ENCODE measurements at places on chromosomes 6 and 20.

GRCh38 chr20:54576518-54576917 lies 101.1 kb downstream of the DOK5 start:
- no peak for DNase-seq

GRCh38 chr6:39885691-39886090 lies 48.6 kb downstream of the MOCS1 start:
- DNase-seq = no peak

GRCh38 chr20:49367113-49367512 lies 89.3 kb upstream of the ZNFX1 start:
- no peak for DNase-seq

DNA sequence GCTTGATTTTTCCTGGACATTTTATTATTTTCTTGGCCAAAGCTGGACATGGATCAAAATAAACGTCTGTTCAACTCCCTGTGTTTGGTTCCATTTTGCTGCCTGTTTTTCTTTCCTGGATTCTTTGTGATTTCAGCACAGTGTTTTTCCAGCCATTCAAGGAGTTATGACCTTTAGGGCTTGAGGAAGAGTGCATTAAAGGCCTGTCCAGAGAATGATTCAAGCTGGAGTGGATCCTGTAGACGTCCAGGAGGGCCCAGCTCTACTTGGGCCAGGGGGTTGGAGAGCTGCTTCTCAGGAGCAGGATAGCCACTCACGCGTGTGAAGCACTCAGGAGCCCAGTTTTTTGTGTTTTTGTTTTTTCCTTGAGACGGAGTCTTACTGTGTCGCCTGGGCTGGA lies 56.5 kb upstream of the IER3 start:
- no peak for DNase-seq

DNA sequence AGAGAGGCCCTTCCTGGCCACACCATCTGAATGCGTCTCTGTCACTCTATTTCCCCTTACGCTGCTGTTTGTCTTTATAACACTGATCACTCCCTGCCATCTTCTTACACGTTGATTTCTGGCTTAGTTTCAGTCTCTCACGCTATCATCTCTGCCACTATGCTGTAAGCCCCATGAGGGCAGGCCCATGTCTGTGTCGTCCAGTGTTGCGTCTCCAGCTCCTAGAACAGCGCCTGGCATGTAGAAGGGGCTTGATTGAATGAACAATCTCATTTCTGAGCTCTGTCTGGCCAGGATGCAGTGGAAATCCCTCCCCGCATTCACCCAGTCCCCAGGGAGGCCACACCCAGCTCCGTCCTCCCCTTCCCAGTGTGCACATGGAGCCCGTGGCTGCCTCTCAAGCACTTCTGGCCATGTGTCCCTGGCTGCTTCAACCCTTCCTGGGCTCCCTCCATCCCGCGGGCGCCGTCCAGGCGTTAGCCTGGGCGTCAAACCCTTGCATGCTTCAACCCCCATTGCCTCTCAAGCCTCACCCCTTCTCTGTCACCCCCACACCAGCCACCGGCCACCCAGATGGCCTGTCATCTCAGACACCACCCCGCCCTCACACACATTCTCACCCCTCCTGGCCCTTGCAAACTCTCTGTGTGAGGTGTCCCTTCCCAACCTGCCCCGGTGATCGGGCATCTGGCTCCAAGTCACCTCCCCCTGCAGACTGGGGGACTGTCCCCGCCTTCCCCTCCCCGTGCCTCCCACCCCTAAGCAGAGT lies 71.1 kb downstream of the SRC start:
- no peak for DNase-seq

DNA sequence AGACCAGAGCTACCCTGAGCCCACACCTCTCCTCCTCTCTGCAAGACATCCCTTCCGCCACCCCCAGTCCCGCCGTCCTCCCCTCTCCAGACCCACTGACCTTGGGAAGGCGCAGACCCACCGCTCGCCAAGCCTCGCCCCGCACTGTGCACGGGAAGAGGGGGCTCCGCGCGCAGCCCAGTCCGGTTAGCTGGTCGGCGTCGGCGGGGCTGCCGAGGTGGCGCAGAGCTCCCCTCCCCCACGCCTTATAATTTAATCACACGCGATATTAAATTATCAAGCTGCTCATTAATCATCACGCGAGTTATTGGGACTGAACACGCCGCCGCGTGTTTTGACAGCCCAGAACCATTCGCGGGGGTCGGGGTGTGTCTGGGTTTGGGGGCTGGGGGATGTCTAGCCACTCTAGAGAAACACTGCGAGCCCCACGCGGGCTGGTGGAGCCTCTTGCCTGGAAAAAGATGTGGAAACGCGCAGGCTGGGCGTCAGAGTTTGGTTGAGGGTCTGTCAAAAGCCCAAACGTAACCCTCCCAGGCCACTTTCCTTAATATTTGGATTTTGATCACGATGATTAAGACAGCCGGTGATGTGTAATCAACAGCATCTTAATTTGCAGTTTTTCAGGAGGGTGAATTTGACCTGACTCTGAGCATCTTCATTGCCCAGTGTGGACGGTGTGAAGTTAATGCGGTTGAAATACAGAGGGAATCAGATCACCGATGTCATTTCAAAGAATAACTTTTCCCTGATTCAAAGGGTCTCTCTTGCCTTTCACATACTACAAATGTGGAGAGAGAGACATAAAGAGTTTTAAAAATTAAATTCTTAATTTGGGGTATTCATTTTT lies at the start of gene LINC00237:
LINC00237 (minus strand) TSS at position 188 of the 847 bp plus-strand sequence.
- DNase-seq = no peak

- DNase-seq = no peak
Observed at GRCh38 chr20:47843886-47844567, 58.7 kb upstream of the SULF2 start.

DNA sequence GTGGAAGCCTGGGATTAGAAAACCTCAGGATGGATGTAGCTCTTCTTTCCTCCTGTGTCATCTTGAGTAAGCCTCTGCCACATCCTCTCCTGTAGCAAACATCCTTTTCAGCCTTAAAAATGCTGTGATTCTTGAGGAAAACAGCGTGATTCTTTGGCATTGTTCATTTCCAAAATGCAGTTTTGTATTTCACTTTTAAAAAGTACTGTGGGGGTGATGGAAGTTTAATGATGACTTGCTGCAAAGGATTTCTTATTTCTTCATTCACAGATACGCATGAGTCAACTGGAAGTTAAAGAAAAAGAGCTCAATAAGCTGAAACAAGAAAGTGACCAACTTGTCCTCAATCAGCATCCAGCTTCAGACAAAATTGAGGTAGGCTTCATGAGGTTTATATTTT lies 23.9 kb upstream of the SNRNP48 start:
- peak; percentile 65 for DNase-seq

DNA sequence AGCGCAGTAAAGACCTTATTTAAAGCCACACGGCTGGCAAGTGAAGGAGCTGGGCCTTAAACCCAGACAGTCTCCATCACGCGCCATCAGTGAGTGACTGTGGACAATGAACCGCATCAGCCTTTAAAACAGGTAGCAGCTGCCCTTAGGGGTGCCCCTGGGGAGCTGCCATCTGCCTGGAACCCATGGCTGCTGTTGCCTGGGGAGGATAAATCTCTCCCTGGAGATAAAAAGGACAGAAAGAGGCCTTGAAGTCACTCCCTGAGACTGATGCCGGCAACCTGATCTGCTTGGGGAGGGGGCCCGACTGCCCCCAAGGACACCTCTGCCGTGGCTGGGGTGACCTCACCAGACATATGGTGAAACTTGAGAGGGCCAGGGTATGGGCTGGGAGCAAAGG lies 73.5 kb downstream of the PREX1 start:
- DNase-seq = no peak

DNA sequence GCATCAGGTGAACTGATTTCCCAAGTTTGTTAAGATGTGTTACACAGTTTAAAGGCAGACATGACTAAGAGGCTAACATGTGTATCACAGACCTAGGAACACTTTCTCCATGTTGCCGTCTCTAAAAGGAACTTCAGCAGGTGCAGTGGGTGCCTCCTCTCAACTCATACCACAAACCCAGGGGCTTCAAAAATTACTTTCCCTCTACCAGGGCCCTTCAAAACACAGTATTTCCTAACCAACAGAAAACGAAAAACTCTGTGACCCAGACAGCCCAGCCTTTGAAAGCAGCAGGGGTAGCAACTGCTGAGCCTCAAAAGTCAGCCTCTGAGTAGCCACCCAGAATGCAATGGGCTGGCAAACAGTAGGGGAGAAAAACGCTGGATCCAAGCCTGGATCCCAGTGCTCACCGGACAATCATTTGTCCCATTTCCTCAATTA lies 28.5 kb downstream of the B4GALT5 start:
- DNase-seq = peak; percentile 25

DNA sequence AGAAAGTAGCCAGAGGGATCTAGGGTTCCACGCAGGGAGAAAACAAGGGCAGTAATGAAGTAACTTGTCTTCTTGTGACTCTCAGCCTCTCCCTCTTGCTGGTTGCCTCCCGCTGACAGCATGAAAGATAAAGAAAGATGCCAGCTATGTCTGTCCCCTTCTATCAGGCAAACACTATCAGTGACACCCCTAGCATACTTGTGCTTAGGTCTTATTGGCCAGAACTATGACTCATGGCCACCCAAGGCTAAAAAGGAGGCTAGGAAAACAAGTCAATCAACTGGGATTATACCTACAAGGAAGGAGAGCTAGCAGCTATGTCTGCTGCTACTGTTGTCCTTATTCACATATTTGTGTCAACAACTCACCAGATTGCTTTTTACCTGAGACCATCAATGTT lies 206.8 kb upstream of the SOX4 start:
- no peak for DNase-seq

GRCh38 chr6:158897236-158897635 lies 78.1 kb upstream of the EZR start:
- DNase-seq = no peak

GRCh38 chr20:57788936-57789613 lies 79.3 kb upstream of the PMEPA1 start:
- no peak for DNase-seq

- no peak for DNase-seq
Observed at GRCh38 chr6:101465863-101466262, 72.4 kb downstream of the GRIK2 start.

GRCh38 chr6:26264547-26264946 lies 100.5 kb upstream of the BTN3A2 start:
- no peak for DNase-seq

DNA sequence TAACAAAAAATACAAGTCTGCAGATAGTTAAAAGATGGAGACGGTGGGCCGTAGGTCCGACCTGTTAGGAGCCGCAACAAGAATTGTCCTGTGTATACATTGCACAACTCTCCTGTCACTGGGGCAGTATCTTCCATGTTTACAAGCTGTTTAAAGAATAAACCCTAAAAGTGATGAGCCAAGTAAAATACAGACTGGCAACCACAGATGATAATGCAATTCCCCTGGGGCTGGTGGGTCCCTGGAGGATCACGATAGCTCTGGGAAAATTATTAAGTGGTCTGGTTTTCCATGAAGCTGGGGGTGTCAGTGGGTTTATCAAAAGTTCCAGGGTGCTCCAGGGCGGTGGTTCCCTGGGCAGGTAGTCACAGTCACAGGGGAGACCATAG lies 8.1 kb upstream of the FAM50B start:
- no peak for DNase-seq

DNA sequence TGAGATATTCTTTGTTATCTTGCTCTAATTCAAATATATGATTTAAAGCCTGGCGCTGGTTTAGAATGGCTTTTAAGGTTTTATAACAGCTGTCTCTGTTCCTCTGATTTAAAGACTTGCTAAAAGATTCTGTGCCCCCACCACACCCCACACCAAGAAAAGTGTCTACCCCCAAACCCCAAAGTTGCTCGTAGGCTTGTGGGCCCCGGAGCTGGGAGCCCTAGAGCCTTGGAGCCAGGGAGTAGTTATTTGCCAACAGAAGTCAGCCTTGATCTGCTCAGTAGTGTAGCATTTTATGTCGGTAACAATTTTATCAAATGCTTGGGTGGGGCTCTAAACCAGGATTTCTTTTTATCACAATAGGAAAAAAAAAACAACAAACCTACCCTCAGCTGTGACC lies 105.2 kb upstream of the TRAF3IP2 start:
- DNase-seq = no peak

GRCh38 chr6:157143171-157143889 lies 180.0 kb downstream of the TMEM242 start:
- peak; percentile 96 for DNase-seq

GRCh38 chr6:152380993-152381898 lies 255.9 kb downstream of the SYNE1 start:
- peak; percentile 95 for DNase-seq

DNA sequence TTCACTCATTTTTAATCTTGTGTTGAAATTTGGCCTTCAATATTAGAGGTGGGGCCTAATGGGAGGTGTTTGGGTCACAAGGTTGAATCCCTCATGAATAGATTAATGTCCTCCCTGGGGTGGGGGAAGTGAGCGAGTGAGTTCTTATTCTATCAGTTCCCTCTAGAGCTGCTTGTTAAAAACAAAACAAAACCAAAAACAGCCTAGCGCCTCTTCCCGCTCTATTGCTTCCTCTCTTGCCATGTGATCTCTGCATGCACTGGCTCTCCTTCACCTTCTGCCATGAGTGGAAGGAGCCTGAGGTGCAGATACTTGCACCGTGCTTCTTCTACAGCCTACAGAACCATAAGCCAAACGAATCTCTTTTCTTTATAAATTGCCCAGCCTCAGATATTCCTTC lies 89.6 kb upstream of the SLC35F1 start:
- no peak for DNase-seq

- DNase-seq = no peak
Observed at GRCh38 chr6:11232770-11233626, 530 bp upstream of the NEDD9 start.

Measured in fibroblast of mammary gland (primary cell).